ENCODE measurements at places on chromosomes 3 and 15.

GRCh38 chr3:63968612-63969350 is 54.5 kb downstream of the PSMD6 start:
- no peak for DNase-seq

GRCh38 chr3:52247409-52248164 is 2.0 kb downstream of the PPM1M start:
- DNase-seq = no peak

- DNase-seq = no peak
Observed at GRCh38 chr3:192750201-192750600, 22.9 kb upstream of the FGF12 start.

GRCh38 chr3:79012530-79012913 is 755.3 kb downstream of the ROBO1 start:
- no peak for DNase-seq

DNA sequence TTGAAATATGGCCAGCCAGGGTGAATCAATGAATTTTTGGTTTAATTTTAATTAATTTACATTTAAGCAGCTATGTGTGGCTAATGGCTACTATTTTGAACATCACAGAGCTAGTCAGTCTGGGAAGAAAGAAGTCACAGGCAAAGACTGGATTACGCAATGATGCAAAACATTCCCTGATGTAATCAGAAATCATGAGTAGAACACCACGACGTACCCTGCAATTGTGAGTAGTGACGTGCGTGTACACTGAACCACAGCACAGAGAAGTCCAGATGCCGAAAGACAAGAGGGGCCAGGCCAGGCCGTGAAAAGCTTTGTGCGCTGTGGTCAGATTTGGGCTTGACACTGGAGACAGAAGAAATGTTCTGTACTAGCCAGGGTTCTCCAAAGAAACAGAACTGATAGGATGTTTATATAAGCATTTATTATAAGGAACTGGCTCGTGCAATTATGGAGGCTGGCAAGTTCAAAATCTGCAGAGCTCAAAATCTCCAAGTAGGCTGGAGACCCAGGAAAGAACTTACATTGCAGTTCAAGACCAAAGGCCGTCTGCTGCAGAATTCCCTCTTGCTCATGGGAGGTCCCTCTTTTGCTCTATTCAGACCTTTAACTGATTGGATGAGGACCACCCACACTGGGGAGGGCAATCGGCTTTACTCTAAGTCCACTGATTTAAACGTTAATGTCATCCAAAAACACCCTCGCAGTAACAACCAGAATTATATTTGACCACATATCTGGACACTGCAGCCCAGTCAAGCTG is 44.6 kb downstream of the SH3BP5 start:
- DNase-seq = no peak

GRCh38 chr3:45208586-45208985 is 17.5 kb downstream of the TMEM158 start:
- no peak for DNase-seq

- peak; percentile 63 for DNase-seq
Observed at GRCh38 chr3:38649500-38650247, at the start of gene SCN5A. SCN5A (minus strand) TSS chr3:38649687; CDS start chr3:38633307, 16,380 bp downstream.

GRCh38 chr3:61954097-61954540 is 392.7 kb downstream of the PTPRG start:
- DNase-seq = no peak

- no peak for DNase-seq
Observed at GRCh38 chr15:88989578-88989977, 76.4 kb upstream of the MFGE8 start.

DNA sequence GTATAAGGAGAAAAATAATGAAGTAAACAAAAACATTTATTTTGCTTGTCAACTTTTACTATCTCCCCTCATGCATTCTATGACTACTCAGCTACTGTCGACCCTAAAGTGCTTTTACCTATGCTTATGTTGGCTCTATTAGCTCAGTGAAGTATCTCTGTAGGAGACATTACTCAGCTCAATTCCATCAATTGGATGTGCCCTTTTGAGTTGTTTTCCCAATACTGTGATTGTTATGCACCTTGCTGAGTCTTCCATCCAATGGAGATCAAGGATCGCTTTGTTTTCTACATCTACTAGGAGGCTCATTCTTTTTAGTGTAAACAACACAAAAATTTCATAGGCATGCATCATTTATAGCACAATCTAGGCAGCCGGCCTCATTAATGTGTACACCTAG is 403.8 kb upstream of the ARL6 start:
- no peak for DNase-seq

DNA sequence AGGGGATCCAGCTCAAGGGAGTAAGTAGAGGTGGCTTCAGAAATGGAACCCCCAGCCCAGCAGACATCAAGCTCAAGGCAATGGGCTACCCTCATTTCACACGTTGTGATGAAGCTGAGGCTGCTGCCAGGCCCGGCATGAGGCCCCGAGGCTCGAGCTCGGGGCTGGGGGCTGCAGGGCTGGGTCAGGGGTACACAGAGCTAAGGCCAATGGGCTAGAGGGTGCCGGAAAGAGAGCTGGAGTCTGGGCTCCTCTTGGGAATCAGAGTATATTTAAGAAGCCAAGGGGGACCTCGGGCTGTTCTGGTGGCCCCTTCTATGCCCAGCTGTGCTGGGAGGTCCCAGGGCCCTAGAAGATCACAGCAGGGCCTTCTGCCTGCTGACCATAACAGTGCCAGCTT is 7.4 kb downstream of the PRSS50 start:
- DNase-seq = no peak

DNA sequence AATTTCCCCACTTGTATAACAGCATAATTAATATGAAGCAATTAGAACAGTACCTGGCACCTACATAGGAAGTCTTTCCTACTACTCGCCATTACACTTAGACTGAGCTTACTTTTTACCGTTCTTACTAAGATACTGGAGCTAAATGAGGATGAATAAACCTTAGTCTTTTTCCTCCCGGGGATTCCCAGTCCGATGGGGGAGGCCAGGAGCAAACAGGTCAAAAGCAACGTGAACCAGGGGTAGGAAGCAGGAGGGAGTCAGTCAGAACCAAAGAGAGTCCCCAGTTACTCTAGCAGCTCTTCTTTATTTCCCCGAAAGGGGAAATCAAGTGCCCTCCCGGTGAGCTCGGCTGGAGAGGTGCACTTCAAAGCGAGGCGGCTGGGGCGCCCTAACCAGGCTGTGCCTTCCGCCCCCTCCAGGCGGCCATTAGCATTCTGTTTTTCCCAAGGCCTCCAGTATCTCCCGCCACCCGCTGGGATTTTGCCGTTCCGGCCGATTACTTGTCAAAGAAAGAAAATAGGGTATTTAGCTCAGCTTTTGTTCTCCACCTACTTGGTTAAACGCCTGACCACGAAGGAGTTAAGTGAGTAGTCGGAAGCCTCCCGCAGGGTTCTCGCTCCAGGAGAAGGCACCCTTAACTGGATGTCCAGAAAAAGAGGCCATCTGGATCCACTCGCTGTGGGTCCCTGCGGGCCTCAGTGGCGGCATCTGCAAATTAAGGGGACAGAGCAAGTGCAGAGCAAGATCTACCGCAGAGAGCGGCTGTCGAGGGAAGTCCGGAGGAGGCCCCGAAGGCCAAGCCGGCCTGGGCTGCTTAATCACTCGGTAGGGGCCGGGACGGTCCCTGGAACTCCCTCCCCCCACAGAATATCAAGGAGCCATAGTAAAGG is 6.3 kb upstream of the EOMES start:
- no peak for DNase-seq

DNA sequence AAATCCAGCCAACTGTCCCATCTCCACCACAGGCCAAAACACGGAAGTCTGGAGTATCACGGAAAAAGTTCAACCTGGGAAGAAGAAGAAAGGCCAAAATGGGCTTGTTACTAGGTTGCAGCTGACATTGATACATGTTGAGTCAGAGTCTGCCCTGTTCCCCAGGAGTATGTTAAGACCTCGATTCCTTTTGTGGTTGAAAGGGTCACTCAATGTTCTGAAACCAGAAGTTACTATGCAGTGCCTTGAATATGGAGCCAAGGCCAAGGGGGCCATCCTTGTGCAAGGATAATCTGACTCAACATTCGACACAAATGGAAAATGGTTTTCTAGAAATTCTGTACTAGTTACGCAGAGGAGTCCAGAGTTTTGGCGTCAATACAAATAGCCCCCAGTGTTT is 104.2 kb downstream of the DGKG start:
- no peak for DNase-seq

DNA sequence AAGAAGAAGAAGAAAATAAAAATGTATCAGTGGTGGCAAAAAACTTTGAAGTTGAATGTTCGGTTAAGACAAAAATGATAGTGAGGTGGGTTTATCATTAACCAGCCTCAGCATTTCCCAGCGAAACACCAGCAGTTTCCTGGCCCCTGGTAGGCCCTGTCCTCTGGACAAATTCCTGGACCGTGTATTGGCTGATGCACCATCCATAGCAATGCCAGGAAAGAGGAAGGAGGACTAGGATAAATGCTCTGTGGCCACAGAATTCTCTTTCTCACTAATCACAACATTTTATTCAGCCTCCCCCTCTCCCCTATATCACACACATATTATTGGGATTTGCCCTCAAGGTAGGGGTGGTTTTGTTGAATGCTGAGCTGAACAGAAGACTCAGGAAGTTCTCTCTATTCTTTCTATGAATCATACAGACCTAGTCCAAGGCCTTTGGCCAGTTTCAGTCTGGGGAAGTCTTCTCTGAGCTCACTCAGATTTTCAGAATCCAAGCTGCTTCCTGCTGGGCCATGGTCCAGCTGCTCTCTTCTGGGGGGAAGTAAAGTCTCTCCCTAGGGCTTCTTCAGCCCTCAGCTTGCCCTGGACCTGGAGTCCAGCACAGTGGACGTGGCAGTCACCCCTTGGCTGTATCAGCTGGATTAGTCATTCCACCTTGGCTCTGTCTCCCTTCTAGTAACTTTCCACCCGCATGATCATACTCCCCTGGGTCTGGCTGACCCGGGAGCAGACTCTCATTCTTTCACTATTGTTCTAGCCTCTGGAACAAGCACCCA is 27.6 kb downstream of the SLC28A1 start:
- no peak for DNase-seq

DNA sequence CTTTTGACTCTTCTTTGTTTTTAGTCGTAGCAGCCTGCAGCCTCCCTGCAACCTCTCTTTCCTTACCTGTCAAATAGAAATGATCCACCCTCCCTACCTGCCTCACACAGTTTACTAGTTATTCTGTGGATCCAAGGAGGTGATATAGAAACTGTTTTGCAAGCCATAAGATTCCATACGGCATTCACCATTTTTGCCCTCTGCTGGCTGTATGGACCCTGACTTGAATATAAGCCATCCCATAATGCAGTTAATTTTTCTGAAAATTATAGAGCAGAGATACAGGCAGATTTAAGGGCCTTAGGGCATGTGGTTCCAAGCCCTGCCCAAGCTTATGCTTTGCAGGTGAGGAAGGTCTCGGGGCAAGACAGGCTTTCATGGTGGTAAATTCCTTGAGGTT is 63.8 kb downstream of the CPN2 start:
- DNase-seq = no peak

DNA sequence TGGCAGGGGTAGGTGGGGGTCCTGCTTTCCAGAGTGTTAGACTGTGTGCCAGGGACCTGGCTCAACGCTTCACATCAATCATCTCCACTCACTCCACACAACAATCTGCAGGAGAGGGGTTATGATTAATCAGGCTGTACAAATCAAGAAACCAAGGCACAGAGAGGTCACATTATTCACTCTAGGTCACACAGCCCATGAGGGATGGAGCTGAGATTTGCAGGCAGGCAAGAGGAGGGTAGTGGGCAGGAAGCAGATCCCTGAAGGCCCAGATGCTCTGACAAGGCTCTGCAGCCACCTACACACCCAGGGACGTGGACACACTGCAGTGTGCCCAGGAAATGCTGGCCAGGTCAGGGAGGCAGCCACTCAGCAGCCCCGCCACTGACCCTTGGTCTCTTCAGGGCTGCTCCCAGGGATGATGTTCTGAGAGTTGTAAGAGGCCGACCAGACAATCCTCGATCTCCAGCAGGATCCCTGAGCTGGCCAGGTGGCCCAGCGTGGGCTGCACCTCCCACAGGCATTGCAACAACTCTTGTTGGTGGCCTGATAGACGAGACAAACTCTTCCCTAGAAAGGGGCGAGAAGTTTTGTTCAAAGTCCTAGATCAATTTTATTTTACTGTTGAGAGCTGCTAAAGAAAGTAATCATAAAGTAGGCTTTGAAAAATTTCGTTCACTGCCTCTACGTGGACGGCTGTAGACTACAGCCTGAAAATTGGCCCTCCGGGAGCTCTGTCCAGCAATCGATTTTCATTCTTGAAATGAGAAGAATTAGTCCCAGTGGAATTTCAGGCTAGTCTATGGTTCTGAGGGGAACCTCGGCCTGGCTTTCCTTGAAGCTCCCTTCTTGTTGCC is 4.2 kb upstream of the SLC6A6 start:
- no peak for DNase-seq

DNA sequence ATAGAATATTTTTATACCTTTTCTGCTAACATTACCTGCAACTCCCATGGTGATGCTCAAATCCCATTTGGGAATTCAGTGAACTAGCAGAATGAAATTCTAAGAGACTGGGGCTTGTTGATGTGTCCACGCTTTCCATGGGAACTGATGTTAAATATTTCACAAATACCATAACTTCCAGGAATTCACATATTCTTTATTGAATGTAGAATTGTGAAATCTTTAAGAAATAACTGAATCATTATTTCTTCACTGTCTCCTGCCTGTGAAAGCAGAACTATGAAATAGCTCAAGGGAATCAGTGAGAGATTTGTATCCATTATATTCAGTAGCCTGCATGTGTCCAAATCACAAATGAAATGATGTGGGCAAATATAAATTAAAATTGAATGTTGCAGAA is 130.8 kb downstream of the SERPINI1 start:
- no peak for DNase-seq

DNA sequence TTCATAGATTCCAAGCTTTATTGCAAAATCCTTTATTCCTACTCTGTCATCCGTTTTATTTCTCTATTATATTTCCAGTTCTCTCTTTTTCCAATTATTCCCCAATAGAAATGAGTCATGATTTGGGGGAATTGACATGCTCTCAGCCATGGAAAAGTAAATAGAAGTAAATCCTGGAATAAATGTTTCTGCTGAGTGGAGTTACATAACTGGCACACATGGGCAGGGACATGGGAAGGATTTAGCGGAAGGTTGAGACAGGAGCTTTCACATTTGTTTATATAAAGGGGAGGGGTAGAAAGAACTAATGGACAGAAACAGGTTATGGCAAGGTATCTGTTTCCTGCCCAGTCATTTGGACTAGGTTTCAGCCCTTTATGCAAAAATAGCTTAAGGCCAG is 221.6 kb downstream of the PLOD2 start:
- no peak for DNase-seq

DNA sequence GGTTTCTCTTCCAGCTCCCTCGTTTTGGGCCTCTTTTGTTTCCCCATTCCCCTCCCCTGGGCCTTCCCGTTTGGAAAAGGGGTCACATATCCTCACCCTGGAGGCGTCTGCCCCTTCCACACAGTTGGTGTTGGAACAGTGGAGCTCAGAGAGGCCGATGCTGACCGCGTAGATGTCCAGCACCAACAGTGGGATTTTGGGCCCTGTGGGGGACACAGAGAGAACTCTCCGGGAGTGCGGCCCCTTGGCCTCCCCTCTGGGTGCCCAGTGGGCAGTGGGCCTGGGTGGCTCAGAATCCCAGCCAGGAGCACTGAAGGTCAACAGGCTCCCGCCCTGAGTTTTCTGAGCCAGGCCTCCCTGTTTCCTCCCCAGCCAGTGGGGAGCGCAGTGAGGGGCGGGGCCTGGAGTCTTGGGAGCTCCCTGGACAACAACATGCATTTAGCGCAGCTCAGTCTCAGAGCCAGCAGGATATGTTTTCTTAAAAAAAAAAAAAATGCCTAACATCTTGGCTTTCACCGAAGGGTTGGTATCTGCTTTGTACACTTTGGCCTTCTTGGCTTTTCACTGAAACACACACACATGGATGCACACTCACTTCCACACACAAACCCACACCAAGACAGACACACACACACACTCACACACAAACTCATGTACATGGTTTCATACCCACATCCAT is 670 bp upstream of the ISLR start:
- no peak for DNase-seq
